ENCODE measurements at places on chromosomes 13 and 19. TPM values are rescaled to one million over a fixed set of nuclear protein-coding genes. Genes with fewer than 3 reads are reported as not detected.

GRCh38 chr13:65551208-65551607 is 1678.9 kb downstream of the PCDH9 start:
- no peak overlapping the region for H3K4me3 ChIP-seq
- no peaks in the 10 kb centered on the region for H3K36me3 ChIP-seq
- no peak overlapping the region for H3K27ac ChIP-seq
- no peaks in the 10 kb centered on the region for H3K27me3 ChIP-seq

- DNase-seq: peak; percentile 77
- H3K4me3 ChIP-seq: no peak overlapping the region
- no peaks in the 10 kb centered on the region for H3K36me3 ChIP-seq
- H3K27ac ChIP-seq: no peak overlapping the region
Observed at GRCh38 chr13:50132904-50133357, 117.7 kb downstream of the KCNRG start.

GRCh38 chr13:75610466-75610865 is 25.7 kb upstream of the LMO7 start:
- H3K27me3 ChIP-seq: no peaks in the 10 kb centered on the region
- no peak overlapping the region for H3K27ac ChIP-seq
- no peak overlapping the region for H3K4me3 ChIP-seq
- H3K4me1 ChIP-seq: no peaks in the 10 kb centered on the region

DNA sequence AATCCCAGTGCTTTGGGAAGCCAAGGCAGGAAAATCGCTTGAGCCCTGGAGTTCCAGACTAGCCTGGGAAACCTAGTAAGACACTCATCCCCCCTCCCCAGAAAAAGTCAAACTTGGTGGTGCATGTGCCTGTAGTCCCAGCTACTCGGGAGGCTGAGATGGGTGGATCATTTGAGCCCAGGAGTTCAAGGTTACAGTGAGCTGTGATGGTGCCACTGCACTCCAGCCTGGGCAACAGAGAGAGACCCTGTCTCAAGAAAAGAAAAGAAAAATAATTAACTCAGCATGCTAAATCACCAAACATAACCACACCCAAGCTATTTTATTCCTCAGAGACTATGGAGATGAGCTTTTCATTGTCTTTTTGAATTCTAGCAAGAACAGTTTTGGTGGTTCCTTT is 56.2 kb upstream of the SCEL start:
- no peak overlapping the region for H3K27ac ChIP-seq
- H3K4me1 ChIP-seq: no peaks in the 10 kb centered on the region

DNA sequence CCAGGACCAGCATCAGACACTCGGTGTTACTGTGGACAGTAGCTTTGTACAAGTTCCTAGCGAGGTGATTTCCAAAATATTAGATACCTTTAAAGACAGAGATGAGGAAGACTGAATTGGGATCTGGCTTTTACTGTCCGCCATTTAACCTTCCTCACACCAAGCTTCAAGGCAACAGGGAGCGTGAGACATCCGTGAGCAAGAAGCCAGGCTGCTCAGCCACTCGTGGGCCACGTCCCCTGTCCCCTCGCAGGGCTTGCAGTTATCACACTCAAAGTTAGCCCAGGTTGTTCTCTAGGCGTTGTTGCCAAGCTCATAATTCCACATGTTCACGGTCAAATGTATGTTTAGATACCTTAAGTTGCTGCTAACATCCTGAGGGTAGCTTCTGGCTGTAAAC is 102.9 kb downstream of the COL4A2 start:
- H3K36me3 ChIP-seq: no peaks in the 10 kb centered on the region
- DNase-seq: no peak
- no peak overlapping the region for H3K4me3 ChIP-seq
- peak overlapping the region; percentile 72 for H3K27ac ChIP-seq
- H3K4me1 ChIP-seq: peaks cover 26% of the 10 kb centered on the region

DNA sequence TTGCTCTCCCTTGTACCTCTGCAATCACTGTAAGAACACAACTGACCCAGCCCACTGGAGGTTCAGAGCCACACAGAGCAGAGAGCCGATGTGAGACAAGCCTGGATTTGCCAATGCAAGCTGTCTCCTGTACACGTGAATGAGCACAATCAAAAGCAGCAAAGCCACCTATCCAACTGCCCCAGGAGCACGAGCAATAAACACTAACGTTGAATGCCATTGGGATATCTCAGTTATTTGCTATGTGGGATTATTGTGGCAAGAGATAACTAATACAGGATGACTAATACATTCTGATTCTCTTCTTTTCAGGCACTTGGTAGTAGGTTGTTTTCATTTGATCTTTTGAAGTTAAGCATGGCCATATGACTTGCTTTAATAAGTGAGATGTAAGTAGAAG is 85.2 kb upstream of the FAM216B start:
- H3K4me3 ChIP-seq: no peak overlapping the region
- no peak for DNase-seq
- H3K36me3 ChIP-seq: no peaks in the 10 kb centered on the region
- no peaks in the 10 kb centered on the region for H3K4me1 ChIP-seq
- no peaks in the 10 kb centered on the region for H3K27me3 ChIP-seq
- no peak overlapping the region for H3K27ac ChIP-seq

- no peaks in the 10 kb centered on the region for H3K4me1 ChIP-seq
- no peak overlapping the region for H3K27ac ChIP-seq
- H3K4me3 ChIP-seq: no peak overlapping the region
- no peaks in the 10 kb centered on the region for H3K36me3 ChIP-seq
- no peaks in the 10 kb centered on the region for H3K27me3 ChIP-seq
Observed at GRCh38 chr13:22505489-22505888, 675.3 kb upstream of the SGCG start.

Gene CD37
- 35.7 TPM for total RNA-seq

Gene KIR2DL4
- total RNA-seq: 0.25 TPM

Gene C19orf38
- total RNA-seq: 3.3 TPM
